ENCODE measurements at places on chromosomes 2 and 18.

DNA sequence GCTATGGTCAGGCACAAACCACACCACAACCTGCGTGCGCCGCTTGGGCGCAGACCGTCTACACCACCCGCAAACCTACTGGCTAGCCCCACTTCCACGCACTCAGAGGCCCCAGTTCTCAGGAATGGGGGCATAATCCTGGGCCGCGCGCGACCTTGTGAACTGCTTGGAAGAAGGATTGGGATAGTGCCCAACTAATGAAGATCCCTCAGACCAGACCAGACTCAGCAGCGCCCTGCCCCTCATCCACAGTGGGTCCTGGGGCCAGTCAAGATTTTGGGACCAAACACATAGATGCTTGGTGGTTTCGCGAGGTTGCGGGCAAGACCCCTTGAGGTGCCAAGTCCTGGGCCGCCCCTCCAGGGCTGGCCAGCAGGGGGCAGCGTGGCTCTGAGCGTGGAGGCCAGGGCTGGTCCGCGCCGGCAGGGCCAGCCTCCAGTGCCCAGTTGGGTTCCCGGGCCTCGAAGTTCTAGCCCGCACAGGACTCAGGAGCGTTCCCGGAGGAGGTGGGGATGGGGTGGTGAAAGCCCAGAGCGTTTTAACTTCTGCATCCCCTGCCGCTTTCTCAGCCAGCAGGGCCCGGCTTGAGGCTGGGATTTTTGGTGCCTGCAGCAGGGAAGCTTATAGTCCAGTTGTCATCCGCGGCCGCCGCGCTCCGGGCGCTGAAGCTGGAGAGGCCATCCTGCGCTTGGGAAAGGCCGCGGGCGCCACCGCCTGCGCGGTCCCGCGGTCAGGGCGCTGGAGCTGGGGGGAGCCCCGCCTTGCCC is 8.3 kb downstream of the OSR1 start:
- DNase-seq: peak; percentile 64

- DNase-seq: no peak
Observed at GRCh38 chr2:23208339-23208738, 176.6 kb upstream of the KLHL29 start.

GRCh38 chr2:7930800-7931635 is 750.8 kb upstream of the ID2 start:
- peak; percentile 40 for DNase-seq

DNA sequence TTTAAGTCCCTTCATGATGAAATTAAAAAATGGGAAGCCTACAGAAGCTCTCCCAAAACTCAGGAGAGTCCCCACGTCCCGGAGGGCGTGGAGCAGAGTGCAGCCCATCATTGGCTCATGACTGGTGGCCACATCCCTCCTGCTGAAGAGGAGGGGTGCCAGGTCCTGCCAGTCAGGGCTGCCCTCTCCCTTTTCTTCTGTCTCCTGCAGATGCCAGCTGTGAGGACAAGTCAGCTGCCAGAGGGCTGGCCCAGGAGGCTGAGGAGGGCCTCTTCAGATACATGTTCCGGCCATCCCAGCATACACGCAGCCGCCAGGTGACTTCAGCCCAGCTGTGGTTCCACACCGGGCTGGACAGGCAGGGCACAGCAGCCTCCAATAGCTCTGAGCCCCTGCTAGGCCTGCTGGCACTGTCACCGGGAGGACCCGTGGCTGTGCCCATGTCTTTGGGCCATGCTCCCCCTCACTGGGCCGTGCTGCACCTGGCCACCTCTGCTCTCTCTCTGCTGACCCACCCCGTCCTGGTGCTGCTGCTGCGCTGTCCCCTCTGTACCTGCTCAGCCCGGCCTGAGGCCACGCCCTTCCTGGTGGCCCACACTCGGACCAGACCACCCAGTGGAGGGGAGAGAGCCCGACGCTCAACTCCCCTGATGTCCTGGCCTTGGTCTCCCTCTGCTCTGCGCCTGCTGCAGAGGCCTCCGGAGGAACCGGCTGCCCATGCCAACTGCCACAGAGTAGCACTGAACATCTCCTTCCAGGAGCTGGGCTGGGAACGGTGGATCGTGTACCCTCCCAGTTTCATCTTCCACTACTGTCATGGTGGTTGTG is 2.6 kb downstream of the INHA start:
- DNase-seq: no peak

GRCh38 chr2:219484343-219485200 is 14.1 kb upstream of the GMPPA start:
- no peak for DNase-seq

DNA sequence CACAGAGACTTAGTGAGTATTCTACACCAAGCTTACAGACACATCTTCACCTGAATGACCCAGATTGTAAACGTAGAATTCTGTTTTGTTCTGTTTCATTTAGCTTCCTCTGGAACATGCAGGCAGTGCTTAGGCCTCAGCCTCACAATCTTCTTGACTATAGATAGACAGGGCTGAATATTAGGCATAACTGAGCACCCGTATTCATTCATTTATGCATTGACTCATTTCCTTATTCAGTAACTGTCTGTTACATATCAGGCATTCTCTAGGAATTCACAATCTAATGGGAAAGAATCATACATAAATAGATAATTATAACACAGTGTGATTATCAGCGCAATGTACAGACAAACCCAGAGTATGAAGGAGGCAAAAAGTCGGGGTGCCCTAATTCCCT is 124.9 kb upstream of the ETAA1 start:
- DNase-seq: no peak
